ENCODE measurements at places on chromosomes 1 and 21. TPM values are rescaled to one million over a fixed set of nuclear protein-coding genes. Genes with fewer than 3 reads are reported as not detected.

DNA sequence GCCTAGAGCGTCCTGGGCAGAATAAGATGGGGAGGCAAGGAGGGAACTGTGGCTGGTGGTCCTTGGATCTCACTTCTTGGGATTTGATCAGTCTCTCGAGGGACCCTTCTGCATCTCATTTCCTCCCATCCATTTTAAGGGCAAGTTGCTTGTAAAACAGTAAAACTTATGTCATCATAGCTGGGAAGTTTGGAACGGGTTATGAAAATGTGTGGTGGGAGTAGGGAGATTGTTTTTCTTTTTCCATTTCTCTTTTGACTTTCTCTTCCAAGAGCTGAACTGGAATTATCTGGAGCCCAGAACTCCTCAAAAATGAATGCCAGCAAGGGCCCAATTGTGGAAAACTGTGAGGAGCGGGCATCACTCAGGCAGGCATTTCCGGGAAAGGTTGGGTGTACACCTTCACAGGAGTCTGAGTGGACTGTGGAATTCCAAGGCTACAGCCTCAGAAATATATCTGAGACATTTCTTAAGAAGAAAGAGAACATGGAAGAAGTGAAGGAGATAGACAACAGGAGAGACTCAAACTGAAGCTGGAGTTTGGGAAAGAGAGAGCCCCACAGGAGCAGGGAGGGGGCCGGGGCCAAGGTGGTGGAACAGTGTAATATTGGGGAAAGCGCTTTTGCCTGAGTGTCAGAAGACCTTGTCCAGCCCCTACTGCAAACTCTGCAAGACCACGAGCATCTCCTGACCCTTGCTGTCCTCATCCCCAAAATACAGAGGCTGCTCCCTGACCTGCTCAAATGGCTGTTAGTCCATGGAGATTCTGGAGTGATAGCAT lies 185.1 kb downstream of the FOXD2 start:
- no peak for DNase-seq

CA6 gene
- not detected for total RNA-seq

DNA sequence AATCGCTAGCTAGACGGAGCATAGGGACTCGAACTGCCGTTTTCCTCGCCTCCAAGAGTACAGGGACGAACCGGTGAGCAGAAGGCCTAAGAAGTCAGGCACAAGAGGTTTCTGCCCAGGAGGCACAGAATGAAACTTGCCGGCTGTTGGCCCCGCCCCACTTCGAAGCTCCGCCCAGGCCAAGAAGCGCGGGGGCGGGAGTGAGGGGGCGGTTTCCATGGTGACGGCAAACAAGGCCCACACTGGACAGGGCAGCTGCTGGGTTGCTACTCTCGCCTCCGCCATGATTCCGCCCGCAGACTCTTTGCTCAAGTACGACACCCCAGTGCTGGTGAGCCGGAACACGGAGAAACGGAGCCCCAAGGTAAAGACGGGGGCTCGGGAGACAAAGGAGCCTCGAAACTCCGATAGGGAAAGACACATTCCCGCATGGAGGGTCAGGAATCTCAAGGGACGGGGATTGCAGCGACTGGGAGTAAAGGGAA lies at the start of gene DNALI1:
DNALI1 (plus strand) TSS at position 229 of the 485 bp plus-strand sequence; CDS start at position 284, 55 bp downstream.
- no peak for DNase-seq

- DNase-seq, result no peak
Measured at GRCh38 chr1:170250531-170251276, 104.9 kb downstream of the NTMT2 start.

DNA sequence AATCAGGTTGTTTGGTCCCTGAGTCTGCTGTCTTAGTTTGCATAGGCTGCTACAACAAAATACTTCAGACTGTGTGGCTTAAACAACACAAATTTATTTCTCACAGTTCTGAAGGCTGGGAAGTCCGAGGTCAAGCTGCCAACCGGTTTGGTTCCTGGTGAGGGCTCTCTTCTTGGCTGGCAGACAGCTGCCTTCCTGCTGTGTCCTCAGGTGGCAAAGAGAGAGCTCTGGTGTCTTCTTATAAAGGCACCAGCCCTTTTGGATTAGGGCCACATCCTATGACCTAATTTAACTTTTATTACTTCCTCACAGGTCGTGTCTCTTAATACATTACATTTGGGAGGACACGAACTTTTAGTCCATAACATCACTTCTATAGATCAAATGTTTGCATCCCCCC lies 89.6 kb upstream of the CD34 start:
- DNase-seq, result no peak

GRCh38 chr1:201460814-201461644 lies 8.0 kb downstream of the PHLDA3 start:
- no peak for DNase-seq

DNA sequence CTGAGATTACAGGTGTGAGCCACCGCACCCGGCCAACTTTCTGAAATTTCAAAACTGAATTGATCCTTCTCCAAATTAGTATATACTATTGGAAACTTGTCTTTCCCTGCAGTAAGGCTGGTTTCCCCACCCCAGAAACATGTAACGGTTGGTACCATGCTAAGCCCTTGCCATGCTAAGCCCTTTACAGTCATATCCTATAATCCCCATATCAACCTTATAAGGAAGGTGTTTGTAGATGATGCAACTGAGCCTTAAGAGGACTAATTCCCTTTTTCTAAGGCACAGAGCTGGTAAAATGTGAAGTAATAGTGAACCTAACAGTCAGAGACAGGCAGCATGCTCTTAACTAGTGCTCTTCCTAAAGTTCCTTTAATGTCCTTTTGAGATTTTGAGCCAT lies 413.7 kb downstream of the DISC1 start:
- DNase-seq, result no peak

KANK4 gene
- total RNA-seq, result 0.19 TPM

- DNase-seq, result no peak
Measured at GRCh38 chr21:37564924-37565529, 198.5 kb downstream of the DYRK1A start.

IGSF5 gene
- total RNA-seq, result 0.12 TPM

- DNase-seq, result no peak
Measured at GRCh38 chr1:112911506-112912220, 44.3 kb downstream of the SLC16A1 start.

MYOG gene
- total RNA-seq, result not detected

GRCh38 chr1:228352677-228353481 lies 53.8 kb downstream of the TRIM11 start:
- DNase-seq, result no peak

IGSF21 gene
- total RNA-seq, result 2.7 TPM

BNIPL gene
- 52.7 TPM for total RNA-seq

GRCh38 chr1:164971921-164972415 lies 384.5 kb downstream of the LMX1A start:
- DNase-seq, result no peak

TSNAX gene
- total RNA-seq, result 16.5 TPM

Measured in esophagus squamous epithelium (tissue), 5 donors.